ENCODE measurements at places on chromosomes 12 and 14.

- DNase-seq, result peak; percentile 64
These were observed 166.7 kb downstream of the RAD51B start for GRCh38 chr14:67986131-67986841.

GRCh38 chr12:119089380-119090013, 89.2 kb upstream of the HSPB8 start:
- no peak for DNase-seq

- no peak for DNase-seq
These were observed 78.4 kb downstream of the EP400 start for GRCh38 chr12:132028111-132028510.

DNA sequence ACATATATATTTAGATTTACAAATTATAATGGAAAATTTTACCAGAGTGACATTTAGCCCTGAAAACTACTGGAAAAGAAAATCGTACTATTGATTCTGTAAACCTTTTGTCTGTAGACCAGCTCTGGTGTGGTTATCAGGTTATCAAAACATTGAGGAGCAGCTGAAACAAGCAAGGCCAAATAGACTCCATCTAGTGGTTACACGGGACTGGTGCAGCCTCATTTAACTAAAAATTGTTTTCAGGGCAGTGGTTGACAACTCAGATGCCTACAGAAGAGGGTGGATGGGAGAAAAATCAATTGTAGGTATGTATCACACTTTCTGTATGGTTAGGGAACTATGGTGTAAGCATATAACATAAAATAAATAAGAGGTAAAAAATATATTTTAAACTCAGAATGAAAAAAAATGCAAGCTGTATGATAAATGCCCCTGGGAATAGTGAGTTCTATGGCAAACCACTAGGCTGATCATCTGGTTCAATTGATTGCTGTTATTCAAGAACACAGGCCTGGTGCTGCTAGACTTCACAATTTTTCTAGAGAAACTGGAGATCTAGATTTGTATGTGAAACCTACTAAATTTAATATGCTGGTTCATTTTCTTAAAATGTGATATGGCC, 51.2 kb downstream of the ACSS3 start:
- peak; percentile 55 for DNase-seq

DNA sequence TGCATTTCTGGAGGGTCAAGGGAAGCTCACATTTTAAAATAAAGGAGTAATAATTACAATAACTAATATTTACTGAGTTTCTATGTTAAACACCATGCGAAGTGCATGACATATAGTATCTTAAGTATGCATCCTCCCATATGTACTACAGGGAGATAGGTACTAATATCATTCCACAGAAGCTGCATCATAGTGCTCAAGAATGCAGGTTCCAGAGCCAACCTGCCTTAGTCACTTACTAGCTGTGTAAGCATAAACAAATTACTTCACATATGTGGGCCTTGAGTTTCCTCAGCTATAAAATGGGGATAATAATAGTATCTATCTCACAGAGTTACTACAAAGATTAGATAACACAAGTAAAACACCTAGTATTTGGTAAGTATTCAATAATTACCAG, 18.3 kb downstream of the ARMH4 start:
- peak; percentile 61 for DNase-seq

GRCh38 chr12:131795064-131795463, 33.1 kb upstream of the MMP17 start:
- DNase-seq, result no peak

GRCh38 chr12:45191239-45191638, 24.7 kb upstream of the ANO6 start:
- DNase-seq, result peak; percentile 74

DNA sequence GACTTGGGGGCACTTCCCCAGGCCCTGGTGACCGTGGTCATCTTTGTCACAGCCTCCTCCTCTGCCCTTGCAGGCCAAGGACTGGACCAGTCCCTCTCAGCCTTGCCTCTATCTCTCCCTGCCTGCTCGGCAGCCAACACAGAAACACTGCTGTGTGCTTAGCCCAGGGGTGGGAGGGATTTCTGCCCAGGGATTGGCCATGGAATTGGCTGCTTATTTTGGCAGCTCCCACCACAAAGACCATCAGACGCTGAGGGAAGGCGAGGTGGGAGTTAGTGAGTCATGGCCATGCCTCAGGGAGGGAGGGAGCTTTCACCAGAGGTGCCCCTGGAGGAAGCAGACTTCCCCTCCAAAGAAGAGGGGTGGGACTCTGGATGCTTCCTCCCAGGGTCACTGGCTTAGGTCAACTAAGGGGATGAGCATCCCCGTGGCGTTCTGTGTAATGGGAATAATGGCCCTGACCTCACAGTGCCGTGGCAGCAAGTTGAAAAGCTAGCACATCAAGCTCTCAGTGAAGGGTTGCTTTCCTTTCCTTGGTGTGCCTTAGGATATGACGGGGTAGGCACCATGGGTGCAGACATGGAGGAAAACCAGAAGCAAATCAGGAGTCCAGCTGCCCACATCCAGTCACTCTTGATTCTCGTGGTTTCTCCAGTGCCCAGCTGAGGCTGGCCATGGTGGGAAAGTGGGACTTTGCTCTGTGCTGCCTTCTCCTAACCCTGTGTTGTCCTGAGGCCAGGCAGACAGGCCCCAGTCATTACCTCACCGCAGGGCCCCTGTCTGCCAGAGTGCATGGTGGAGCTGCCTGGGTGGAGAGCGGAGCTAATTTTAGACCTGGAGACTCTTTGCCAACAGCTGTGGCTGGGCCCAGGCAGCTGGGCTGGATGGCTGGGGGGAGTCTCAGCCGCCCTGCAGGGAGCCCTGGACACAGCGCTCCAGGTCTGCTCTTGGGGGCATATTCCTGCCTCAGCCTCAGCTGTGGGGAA, 21.4 kb downstream of the B4GALNT3 start:
- DNase-seq, result peak; percentile 17

DNA sequence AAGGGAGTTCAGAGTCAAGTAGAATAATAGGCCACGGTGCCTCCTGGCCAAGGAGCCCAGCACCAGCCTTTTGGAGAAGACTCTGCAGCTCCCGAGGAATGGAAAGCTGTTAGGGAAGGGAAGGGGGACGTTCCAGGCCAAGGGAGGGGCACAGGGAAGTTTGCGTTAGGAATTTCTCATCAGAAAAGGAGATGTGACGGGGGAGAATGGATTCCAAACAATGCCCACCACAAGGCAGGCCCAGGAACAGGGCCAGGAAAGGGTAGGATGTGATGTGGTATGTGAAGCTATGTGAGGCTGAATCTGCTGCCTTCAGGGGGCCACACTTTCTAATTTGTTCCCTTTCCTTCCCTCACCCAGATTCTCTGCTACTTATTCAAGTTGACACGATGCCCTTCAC, 46.0 kb downstream of the DGLUCY start:
- DNase-seq, result peak; percentile 29

GRCh38 chr12:14010989-14011388, 29.6 kb upstream of the GRIN2B start:
- no peak for DNase-seq

GRCh38 chr14:65287264-65288131, 125.0 kb upstream of the FUT8 start:
- no peak for DNase-seq

GRCh38 chr14:71686677-71687076, 245.6 kb upstream of the RGS6 start:
- DNase-seq, result peak; percentile 54

- no peak for DNase-seq
These were observed 886 bp upstream of the PRICKLE1 start for GRCh38 chr12:42590330-42590934.

All from EH (cell line).